ENCODE measurements at places on chromosomes 3 and 15.
A peak's percentile ranks its signal among the peaks of the same experiment; 100 is the strongest.

DNA sequence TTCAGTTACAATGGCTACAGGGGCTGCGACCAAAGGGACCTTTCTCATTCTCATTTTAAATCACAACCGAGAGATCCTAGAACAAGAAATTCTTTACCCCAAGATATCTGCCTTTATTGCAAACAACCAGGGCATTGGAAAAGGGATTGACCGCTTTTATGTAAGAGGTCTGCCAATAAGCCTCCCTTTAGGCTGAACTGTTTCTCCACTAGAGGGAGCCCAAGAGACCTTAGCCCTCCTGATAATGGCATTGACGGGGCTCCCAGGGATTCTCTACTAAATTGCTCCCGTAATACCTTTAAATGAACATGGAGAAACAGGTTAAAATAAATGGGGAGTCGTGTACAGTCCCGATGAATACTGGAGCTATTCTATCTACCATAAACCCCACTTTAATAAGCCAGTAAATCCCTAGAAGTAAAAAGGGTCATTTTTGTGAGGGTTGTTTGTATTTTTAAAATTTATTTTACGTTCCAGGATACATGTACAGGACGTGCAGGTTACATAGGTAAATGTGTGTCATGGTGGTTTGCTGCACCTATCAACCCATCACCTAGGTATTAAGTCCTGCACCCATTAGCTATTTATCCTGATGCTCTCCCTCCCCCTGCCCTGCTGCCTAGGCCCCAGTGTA is 7.5 kb upstream of the IGSF10 start:
- DNase-seq, result no peak

DNA sequence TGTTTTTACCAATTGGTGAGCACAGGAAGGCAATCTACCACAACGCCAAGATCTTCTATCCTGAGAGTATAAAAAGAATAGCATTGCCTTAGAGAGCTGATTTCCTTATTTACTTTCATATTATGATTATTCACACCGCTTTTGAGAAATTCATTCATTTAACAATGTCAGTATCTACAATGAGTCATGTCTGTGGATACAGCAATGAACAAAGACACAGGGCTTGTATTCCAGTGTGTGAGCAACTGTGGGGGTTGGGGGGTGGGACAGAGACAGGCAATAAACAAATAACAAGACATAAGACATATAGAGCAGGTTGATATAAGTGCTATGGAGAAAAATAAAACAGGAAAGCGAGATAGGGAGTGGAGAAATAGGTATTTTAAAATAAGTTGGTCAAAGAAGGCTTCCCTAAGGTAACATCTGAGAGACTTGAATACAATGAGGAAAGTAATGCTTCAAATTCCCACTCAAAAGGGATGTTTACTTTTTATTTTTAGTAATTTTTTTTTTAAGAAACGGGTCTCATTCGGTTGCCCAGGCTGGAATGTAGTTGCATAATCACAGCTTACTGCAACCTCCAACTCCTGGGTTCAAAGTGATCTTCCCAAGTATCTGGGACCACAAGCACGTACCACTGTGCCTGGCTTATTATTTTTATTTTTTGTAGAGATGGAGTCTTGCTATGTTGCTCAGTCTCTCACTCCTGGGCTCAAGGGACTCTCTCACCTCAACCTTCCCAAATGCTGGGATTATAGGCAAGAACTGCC is 45.7 kb downstream of the PGBD4 start:
- DNase-seq, result no peak

GRCh38 chr3:197795200-197795599 is 4.1 kb downstream of the LRCH3 start:
- DNase-seq, result peak; percentile 45

- no peak for DNase-seq
Observed at GRCh38 chr3:195219351-195220230, 51.4 kb downstream of the XXYLT1 start.

DNA sequence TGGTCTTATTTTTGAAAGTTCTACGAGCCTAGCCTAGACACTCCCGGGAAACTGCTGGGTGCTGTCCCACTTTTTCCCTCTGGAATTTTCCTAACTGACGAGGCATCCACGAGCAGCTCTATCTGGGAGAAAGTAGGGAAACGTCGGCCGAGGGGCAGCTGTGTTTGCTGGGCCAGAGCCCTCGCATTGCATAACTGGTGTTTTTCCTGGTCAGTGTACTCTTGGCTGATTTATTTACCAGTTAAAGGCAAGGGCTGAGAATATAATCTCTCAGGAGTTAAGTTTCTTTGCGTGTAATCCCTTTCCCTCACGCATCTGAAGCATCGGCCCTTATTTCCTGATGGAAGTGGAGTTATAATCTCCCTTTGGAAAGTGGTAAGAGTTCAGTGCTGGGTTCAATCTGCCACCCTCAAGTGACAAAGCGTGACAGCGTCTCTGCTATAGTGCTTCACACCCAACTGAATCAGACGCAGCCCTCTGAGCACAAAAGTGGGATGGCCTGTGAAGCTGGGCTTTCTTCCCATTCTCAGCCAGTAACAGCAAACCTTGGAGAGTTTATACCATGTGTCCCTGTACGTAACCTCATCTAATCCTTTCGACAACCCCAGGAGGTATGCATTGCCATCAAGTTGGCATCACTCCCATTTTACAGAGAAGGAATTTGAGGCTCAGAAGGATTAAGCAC is 311.5 kb downstream of the RORA start:
- DNase-seq, result no peak

GRCh38 chr3:171838218-171838720 is 4.9 kb upstream of the TMEM212 start:
- no peak for DNase-seq

- DNase-seq, result no peak
Observed at GRCh38 chr15:26028086-26028740, 165.1 kb upstream of the ATP10A start.

- DNase-seq, result no peak
Observed at GRCh38 chr15:27538325-27538724, 560.8 kb downstream of the OCA2 start.

GRCh38 chr3:116442331-116443021 is 2.8 kb downstream of the LSAMP start:
- no peak for DNase-seq

- no peak for DNase-seq
Observed at GRCh38 chr3:186525369-186526255, 18.6 kb downstream of the CRYGS start.

DNA sequence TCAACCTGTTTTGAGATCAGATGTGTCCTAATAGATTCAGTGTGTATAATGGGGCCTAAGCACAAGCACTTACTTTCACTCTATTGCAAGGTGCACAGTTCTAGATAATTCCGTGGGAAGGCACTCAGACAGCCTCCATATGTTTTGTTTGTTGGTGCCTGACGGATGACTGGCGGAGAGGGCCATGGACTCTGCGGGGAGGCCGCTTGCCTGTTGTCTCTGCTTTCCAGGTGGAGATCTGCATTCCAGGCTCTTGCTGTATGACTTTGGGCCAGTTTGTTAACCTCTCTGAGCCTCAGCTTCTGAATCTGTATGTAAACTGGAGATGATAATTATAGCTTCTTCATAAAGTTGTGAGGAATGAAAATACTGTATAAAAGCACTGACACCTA is 1.5 kb downstream of the IRAK2 start:
- no peak for DNase-seq

GRCh38 chr3:170222647-170223541 is 670 bp downstream of the PRKCI start:
- no peak for DNase-seq

DNA sequence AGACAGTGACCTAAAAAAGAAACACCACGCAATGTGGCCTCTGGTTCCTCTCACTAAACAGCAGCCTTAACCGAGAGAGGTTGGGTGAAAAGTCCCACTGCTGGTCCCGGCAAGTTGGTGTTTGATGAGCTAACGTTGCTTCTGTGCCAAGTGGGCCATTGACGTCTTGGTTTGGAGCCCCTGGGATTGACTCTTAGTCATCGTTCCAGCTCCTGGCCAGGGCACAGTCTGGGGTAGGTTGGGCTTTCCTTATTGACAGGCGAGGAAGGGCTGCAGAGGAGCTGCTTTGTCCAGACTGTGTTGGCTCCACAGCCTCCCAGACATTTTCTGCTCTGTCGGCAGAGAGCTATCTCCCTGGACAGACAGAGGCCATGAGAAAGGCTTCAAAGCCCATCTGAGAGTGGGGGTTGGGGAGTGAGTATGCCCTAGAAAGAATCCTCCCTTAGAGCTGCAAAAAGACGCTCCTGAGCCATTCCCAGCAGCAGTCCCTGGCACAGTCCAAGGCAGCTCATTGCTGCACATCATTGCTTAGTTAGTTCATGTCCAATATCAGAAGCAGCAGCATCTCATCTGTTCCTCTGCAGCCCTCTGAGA is 28.6 kb upstream of the C3orf80 start:
- no peak for DNase-seq
